PC-3 (cell line): ENCODE measurements at places on chromosomes 5 and 9. TPM values are rescaled to one million over a fixed set of nuclear protein-coding genes. Genes with fewer than 3 reads are reported as not detected.
A peak's percentile ranks its signal among the peaks of the same experiment; 100 is the strongest.

DNA sequence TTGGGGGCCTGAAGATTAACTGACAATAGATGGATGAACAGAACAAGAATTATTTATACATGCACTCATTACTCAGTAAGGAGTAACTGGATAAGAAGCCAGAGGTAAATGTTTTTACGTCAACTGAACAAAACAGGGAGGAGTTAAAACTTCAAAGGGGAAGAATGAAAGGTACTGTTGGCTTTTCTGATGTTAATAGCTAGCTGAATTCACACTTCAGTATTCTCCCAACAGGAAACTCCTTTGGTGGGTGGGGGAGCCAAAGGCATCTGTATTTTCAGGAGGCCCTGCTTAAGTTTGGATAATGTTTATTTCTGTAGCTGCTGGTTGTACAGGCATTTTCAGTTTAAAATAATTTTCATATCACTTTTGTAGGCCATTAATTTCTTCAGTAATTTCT, 23.2 kb upstream of the RFK start:
- no peak for DNase-seq

DNA sequence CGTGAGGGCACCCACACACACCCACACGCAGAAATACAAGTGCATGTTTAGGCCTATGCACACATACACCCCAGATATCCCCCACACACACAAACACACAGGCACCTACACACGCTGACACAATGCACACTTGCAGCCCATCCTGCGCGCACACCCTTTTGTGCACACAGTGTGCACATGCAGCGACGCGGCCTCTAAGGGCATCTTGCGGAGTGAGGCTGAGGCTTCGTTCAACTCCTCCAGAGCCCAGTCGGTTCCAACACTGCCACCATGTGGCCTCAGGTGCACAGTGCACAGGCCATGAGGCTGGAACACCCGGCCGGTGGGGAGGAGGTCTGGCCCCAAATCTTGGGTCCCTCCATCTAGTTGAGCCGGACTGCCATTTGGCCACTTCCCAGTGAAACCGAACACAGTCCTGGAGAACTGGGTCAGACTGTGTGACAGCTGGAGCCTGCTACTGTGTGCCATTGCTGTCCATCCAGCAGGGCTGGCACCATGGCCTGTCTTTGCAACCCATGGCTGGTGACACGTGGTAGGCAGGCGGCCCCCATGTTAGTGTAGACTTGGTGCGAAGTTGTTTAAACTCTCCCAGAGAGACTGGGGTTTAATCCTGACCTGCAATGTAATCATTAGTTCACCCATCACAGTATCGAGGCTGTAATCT, 97.7 kb upstream of the MVB12B start:
- DNase-seq, result peak; percentile 72

GRCh38 chr5:33824516-33825195, 67.1 kb downstream of the ADAMTS12 start:
- DNase-seq, result no peak

The HSDL2 gene
- total RNA-seq, result 24.6 and 37.0 TPM in 2 replicates

DNA sequence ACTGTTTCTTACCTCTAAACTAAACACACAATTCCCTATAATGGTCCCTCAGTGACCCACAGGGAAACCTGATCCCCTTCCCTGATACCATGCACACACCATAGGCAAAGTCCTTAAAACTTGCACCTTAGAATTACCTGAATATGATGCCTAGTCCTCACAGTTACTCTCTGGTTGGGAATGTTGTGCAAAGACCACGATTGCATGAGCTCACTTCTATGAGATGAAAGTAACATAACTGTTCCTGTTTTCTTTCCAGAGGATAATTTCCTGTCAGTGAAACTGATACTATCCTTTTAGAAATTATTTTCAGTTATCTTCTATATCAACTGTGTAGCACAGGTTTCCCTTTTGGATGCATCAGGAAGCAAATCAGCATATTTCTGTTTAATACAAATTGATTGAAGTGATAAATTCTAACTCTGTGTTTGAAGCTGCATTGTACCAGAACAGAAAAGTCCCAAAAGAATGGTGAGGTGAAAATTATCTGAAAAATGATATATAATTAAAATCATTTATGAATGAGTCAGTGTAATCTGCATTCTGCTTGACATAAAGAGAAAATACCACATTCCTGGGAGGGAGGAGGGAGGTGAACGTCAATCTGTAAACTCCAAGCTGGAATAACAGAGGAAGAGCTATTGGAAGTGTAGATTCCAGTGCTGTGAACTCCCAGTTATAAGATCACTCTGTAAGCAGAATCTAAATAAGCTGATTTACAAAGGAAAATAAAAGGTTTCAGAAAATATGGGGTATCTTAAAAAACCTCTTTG, 51.2 kb upstream of the TNFAIP8 start:
- no peak for DNase-seq

GRCh38 chr5:89190515-89191265, 307.7 kb upstream of the MEF2C start:
- no peak for DNase-seq

The ADGRD2 gene
- not detected in 2 replicates for total RNA-seq

DNA sequence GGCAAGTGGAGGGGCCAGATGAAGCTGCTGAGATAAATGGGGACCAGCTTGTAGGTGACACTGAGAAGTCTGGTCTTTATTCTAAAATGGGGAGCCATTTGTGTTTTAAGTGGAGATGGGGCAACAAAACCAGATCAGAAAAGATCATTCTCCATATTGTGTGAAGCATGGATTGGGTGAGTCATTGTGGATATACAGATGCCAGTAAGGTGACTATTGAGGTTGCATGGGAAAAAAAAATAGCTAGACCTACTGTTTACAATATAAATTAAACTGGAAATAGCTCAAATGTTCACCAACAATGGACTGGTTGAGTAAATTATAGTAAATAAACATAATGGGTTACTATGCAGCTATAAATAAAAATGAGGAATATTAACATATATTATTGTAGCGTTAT, 5.4 kb upstream of the MAP1B start:
- DNase-seq, result peak; percentile 69

The INSYN2B gene
- 1.1 and 1.5 TPM in 2 replicates for total RNA-seq

- DNase-seq, result no peak
Observed at GRCh38 chr5:31855134-31856040, 216.5 kb downstream of the PDZD2 start.

DNA sequence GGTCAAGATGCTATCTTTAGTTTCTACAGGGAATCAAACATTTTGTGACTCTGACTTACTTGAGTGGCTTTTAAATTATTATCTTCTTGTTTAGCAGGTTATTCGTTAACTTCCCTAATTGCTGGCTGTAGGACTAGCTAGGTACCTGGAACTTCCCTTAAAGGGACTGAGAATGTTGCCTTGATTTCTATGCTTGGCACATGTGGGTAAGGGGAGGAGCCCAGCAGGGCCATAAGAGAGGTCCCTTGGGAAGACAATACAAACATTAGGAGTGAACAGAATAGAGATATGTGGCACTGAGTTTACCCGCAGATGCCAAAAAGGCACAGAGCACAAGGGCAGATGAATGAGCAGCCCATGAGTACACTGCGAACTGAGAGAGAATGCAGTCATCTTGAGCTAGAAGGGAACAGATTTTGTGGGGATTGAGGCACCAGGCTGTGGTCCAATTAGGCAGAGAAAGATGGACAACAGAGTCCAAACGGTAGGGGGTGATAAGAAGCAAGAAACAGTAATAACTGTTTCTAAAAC, 9.8 kb downstream of the CKMT2 start:
- DNase-seq, result no peak

DNA sequence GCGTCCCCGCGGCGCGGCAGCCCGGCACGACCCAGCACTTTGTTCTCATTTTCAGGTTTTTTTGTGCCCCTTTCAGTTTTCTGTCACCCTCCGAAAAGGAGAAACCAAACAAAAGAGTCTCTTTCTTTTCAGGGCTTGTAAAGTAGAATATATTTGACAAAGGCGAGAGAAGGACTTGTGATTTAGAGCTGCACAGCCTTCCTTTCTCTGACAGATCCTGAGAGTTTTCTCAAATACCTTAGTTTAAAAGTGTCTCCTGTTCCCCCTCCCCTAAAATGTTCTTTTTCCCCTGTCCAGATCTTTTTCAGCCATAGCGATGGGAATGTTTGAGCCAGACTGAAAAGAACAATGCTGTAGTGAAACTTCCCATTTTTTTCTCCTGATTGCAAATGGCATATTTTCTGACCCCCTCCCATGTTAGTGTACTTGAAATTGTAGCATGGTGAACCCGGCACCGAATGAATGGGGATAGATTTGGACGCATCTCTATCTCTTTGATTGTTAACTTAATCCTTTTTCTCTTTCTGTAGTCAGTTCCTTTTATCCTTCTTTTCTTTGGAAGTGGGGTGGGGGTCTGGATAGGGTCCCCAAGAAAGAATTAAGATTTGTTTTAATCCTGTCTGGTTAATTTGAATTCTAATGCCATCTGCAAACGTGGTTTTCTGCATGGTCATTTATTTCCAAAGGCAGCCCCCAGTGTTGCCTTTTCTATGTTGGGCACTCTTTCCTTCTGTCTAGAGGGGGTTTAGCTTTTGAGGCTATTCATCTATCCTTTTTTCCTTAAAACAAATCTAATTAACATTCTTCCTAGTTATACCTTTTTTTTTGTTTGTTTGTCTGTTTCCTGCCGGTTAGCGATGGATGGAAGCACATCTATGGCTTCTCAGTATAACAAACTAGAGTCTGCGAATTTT, 2.2 kb downstream of the ZSWIM6 start:
- no peak for DNase-seq

- DNase-seq, result no peak
Observed at GRCh38 chr5:1038417-1039209, 30.0 kb downstream of the NKD2 start.

DNA sequence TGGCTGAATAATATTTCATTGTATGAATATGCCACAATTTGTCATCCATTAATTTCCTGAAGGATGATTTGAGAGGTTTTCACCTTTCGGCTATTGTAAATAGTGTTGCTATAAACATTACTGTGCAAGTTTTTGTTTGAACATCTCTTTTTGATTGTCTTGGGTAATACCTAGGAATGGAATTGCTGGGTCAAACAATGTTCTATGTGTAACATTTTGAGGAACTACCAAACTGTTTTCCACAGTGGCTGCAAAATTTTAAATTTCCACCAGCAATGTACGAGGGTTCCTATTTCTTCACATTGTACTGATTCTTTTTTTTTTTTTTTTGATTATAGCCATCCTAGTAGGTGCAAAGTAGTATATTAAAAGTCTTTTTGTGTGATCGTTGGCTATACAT, 63.8 kb upstream of the ANKH start:
- no peak for DNase-seq

GRCh38 chr9:69089082-69089481, 53.5 kb downstream of the FXN start:
- DNase-seq, result no peak

- no peak for DNase-seq
Observed at GRCh38 chr9:36896296-36896695, 137.8 kb downstream of the PAX5 start.

- DNase-seq, result no peak
Observed at GRCh38 chr5:159104759-159105144, 5.0 kb upstream of the EBF1 start.

- no peak for DNase-seq
Observed at GRCh38 chr9:113964495-113965170, 88.5 kb downstream of the ZNF618 start.

The SPATA31C1 gene
- total RNA-seq, result not detected in 2 replicates

- DNase-seq, result no peak
Observed at GRCh38 chr9:121345070-121345469, 25.0 kb downstream of the STOM start.

GRCh38 chr9:11893331-11893730, 799.9 kb upstream of the TYRP1 start:
- no peak for DNase-seq

The C9orf152 gene
- 0.95 and 1.4 TPM in 2 replicates for total RNA-seq

The PLPP7 gene
- 0.98 TPM in 1 of 2 replicates, not detected in the other for total RNA-seq

GRCh38 chr5:27010646-27011045, 27.7 kb downstream of the CDH9 start:
- DNase-seq, result no peak

DNA sequence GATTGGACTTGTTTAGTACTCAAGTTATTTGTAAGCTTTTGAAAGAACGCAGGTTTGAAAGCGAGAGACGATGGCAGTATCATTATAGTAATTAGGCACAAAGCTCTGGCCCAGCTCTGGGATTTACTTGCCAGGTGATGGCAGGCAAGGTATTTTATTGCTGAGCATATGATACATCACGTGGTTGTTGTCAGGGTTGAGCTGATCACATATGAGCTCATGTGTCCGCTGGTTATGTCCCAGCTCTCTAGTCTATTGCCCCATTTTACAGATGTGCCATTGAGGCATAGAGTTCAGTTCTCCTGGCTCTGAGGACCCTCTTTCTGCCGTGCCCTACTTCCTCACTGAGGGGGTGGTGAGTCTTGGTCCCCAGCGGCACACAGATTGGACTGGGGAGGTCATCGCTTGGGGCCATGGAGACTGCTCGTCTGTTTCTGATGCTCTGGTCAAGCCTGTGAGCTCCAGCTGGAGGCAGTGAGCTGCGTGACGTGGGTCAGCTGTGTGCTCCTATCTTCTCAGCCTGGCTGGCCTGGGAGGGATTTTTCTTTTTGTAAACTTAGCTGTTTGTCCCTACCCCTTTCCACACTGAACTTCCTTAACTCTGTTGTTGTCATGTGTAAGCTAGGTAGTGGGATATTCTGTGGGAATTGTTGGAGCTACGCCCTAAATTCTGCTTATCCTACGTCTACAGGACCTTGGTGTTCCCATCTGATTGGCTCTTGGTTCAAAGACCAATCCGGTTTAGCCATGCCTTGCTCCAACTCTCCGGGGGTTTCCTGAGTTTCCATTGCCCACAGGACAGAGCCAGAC, 2.2 kb downstream of the NXNL2 start:
- no peak for DNase-seq

DNA sequence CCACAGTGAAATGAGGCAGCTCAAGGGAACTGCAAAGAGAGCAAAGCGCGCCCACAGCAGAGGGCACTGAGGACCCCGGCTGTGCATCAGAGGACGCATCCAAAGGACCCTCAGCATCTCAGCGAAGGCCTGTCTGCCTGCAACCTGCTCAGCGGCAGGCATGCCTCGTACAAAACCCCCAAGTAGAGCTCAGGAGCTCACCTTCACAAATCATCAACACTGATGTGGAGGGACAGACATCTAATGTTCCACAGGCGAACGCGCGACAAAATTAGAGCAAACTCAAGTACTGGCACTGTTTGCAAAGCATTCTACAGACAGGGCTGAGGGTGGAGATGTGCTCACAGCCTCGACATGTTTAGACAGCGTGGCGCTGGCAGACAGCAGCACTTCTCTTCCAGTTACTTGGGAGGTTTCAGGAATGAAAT, 81.0 kb downstream of the DCP2 start:
- no peak for DNase-seq

DNA sequence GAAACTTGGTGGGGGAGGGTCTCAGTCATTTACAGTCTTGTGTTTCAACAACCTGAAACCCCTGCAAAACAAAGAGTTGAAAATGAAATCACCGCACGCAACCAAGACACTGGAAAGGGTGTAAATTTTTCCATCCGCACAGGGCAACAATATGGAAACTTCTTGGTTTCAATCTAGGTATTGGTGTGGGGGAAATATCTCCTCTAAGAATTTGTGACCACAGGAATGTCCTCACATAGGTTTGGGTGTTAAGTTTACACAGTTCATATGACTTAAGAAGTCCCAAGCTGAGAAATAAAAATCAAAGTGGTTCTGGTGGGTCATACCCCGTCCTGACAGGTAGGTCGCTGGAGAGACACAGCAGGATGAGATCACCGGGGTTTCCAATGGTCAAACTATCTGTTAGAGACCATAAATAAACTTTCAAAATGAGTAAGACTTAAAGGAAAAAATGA, 51.9 kb upstream of the PIP5K1B start:
- no peak for DNase-seq
